Effector CD4-positive, alpha-beta T cell (primary cell): ENCODE measurements at places on chromosomes 4 and X.

GRCh38 chrX:3345281-3346191 is 916 bp downstream of the MXRA5 start:
- DNase-seq = no peak

GRCh38 chr4:48102303-48102702 is 31.7 kb downstream of the TXK start:
- DNase-seq = no peak

GRCh38 chr4:145769450-145770037 is 89.6 kb downstream of the C4orf51 start:
- no peak for DNase-seq

DNA sequence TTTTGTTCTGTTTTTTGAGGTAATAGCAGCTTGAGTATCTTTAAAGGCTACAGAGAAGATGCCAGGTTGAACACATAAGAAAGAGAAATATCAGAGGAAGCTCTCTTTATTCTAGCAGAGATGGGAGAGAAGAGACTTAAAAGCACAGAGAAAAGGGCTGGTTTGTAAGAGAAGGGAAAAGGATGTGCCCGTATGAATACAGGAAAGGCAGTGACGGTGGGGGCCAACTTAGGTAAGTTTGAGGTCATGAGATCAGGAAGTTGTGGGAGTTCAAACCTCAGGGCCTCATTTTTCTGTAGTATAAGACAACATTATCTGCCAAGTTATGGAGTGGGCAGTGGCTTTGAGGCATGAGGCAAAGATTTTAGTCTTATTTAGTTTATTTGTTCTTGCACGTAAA is 121.3 kb upstream of the S100G start:
- no peak for DNase-seq

- no peak for DNase-seq
Observed at GRCh38 chr4:189092581-189092980, 848.1 kb upstream of the FRG1 start.

GRCh38 chr4:101471201-101471600 is 123.9 kb upstream of the PPP3CA start:
- no peak for DNase-seq

- no peak for DNase-seq
Observed at GRCh38 chrX:73863852-73864251, 300.9 kb downstream of the CHIC1 start.

- DNase-seq = no peak
Observed at GRCh38 chr4:22949161-22949855, 256.6 kb downstream of the GBA3 start.

DNA sequence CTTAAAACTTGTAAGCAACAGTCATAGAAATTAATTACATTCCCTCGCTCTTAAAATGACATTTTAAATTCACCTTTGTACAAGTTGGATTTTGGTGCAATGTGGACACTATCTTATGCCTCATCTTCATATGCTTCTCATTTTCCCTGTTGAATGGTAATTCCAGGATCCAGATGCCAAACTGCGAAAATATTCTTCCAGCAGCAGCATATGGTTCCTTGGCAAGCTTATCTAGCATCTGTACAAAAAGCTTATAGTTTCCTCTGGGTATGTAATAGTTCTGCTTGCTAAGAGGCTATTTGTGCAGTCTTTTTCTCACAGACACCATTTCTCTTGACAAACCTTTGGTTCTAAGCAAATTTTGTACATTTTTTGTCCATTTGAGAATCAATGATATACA is 2079.7 kb upstream of the AGA start:
- no peak for DNase-seq

DNA sequence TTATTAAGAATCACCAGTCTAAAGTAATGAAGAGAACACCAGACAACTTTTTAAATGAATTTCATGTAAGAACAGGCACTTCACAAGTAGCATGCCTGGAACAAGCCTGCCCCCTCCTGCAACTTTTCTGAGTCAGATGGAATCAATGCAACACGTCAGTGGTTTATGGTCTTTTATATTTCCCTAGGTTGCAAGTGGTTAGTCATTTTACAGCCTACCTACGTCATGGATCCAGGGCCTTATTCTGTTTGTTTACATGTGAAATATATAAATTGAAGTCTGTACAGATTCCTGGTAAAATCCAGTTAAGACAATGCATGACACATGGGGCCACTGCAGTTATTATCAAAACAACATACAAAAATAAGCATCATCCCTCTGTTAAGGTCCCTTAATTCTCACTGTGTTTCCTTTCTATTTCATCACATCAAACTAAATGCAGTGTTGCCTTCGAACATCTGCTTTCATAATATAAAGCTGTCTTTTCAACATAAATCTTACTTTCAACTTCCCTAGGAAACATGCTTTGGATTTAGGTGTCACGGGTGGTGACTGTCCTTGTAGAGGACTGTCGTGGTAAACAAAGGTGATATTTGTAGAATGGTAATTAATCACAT is 309.3 kb downstream of the FRMPD4 start:
- no peak for DNase-seq

- no peak for DNase-seq
Observed at GRCh38 chrX:136491832-136492231, 4.1 kb downstream of the BRS3 start.

- no peak for DNase-seq
Observed at GRCh38 chrX:20284992-20285391, 18.3 kb upstream of the RPS6KA3 start.

DNA sequence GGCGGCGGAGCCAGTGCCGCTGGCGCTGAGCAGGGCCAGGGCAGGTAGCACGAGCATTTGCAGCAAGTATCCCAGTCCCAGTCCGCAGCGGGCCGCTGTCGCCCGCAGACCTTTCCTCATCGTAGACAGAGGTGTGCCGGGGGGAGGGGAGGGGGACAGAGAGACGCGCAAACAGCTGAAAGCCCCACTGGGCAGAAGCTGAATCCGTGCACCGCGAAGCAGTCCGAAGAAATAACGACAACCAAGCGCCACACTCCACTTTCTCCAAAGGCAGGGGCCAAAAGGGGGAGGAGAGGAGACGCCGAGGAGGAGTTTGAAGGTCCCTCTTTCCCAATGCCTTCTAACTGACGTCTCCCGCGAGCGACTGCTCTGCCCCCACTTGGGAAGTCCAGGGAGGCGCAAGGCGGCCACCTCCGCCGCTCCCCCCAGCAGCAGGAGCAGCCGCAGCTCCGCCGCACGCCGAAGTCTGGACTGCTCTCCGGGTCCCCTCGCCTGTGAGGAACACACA is at the start of gene UNC5C:
UNC5C (minus strand) TSS at position 236 of the 508 bp plus-strand sequence.
- DNase-seq = no peak

- no peak for DNase-seq
Observed at GRCh38 chr4:11566444-11567022, 137.8 kb upstream of the HS3ST1 start.

DNA sequence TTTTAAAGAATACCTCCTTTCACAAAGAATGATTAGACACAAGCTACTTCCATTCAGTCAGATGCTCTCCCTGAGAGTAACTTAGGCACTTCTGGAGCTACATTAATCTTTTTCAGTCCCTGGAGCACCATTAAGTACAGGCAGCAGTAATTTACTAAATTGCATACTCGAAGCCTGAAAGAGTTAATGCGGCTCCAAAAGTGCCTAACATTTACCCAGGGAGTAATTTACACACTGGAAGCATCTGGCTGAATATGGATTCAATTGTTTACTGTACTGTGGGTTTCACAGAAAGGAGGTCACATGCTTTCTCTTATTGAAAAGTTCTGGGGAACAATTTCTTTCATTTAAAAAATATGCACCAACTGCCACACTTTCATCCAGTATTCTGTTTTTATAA is 260.8 kb upstream of the TENM3 start:
- DNase-seq = no peak

DNA sequence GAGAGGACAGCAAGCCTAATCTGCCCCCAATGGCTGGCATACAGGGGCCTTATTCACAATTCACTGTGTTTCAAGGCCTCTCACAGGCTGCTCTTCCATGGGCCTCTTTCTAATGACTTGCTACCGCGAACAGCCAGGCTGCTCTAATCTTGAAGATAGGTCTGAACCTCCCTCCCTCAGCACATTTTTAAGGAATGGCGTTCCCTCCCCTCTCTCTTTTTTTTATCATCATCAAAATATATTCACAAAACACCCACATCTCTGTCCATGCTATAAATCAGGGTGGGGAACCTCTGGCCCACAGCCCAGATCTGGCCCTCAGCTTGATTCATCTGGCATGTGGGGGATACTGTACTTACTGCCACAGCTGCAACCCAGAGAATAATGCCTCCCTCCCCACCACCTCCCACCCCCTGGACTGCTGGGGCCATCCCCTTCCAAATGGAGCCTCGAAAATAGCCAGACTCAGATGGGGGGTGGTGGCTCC is 76.2 kb upstream of the PLAC1 start:
- no peak for DNase-seq

GRCh38 chr4:30005995-30006394 is 714.2 kb upstream of the PCDH7 start:
- no peak for DNase-seq

- peak; percentile 43 for DNase-seq
Observed at GRCh38 chrX:102155806-102156179, at the start of gene BEX5. TSS of gene BEX5 (minus strand) at chrX:102155977. CDS start at chrX:102154265, 1,712 bp downstream.

DNA sequence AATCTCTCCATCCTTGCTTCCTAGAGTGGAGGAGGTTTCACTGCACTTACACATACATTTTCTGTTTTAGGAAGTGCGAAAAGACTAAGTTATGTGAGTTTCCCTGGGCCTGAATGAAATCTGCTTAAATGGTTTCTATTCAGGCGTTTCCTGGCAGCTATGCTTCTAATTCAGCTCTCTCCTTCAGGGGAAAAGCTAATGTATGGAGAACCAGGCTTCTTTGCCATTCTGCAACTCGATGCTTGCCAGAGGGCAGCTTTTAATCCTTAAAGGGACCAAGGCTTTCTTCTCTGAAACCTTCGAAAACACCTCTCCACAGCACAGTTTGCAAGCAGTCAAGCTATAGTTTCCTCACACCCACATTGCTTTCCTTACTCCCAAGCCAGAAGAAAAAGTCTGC is 89.5 kb upstream of the ARX start:
- DNase-seq = no peak

- no peak for DNase-seq
Observed at GRCh38 chr4:138407329-138407728, 165.2 kb upstream of the SLC7A11 start.

DNA sequence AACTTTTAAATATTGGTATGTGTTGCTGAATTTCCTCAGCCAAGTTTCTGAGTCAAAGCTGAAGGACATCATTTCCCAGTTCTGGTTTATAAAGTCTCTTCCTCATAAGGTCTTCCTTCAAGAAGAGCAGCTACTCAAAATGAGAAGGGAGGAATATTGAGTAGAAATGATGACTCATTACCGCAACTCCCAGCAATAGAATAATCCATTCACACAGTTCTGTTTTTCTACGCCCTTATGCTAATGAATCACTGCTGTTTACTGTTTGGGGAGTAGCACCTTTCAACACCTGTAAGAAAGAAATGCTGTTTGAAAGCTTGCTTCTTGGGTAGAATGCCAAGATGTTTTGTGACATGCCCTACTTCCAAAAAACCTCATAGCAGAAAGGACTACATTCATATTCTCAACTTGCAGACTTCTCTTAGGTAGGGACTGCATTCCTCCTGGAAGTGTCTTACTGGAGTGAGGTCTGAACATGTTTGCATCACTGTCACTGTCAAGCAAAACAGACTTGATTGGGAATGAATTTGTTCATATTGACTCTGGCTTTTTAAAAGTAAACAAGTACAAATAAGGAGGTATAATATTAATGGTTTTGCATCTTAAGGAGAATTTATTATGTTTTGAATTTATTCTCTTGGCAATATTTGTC is 147.2 kb upstream of the BANK1 start:
- DNase-seq = no peak

DNA sequence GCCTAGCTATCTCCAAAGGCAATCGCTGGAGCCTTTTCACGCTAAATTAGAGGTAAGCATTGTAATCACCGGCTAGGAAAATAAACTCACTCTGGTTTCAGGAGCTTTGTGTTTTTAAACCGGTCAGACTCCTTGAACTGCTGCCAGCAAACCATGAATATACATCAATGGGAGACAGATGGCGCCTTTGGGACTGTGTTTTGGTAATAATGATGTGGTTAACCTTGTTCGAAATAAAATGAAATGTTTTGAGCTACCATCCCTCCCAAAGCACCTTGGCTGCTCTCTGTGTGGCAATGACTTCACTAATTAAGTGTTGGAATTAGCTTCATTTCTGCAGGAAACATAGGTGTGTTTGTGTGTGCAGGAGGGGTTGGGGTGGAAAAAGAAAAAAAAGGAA is 65.3 kb downstream of the CLNK start:
- DNase-seq = no peak

DNA sequence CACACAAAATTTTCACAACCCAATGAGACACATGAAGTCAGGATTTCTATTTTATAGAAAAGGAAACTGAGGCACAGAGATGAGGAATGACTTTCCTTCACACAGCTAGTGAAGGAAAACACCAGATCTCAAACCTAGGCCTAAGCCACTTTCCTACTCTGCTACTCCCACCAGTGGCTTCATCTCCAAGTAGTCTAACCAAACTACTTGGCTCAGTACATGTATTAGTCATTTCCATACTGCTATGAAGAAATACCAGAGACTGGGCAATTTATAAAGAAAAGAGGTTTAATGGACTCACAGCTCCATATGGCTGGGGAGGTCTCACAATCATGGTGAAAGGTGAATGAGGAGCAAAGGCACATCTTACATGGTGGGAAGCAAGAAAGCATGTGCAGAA is 196.6 kb downstream of the EVC2 start:
- no peak for DNase-seq

DNA sequence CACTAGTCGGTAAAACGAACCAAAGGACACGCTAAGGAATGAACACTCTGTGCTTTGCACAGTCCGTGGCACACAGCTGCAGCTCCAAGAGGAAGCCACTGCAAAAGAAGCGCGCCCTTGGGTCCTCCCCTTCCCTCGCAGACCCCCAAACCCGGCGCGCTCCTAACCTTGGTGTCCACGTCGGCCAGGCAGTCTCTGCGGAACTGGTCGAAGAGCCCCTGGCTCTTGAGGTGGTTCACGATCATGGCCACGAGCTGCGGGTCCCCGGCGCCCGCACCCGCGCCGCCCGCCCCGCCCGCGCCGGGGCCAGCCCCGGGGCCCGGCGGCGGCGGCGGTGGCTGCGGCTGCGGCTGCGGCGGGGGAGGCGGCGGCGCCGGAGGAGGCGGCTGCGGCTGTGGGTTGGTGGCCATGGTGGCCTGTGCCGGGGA is 333 bp downstream of the BOD1L1 start:
- no peak for DNase-seq

GRCh38 chr4:109803924-109804571 is 2.2 kb upstream of the CFI start:
- DNase-seq = no peak

- no peak for DNase-seq
Observed at GRCh38 chrX:7446815-7447214, 298.9 kb upstream of the PUDP start.

DNA sequence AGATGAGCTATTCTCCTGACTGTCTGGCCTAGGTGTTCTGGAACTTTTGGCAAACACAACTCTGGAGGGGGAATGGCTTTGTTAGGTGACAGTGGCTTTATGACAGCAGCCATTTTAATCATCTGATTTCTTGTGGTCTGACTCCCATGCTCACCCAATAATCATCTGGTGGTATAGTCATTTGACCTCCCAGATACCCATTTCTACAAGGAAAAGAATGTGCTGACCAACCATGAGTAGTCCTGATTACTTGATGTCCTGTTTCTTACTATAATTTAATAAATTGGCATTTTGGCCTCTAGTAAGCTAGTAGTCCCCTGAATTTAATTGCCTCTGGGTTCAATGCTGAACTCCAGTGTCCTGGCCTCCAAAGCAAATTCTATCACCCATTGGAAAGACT is 109.9 kb upstream of the DUSP21 start:
- DNase-seq = no peak
